LoVo (cell line): ENCODE measurements at places on chromosomes 2 and 18.
A peak's percentile ranks its signal among the peaks of the same experiment; 100 is the strongest.

GRCh38 chr2:124145982-124146381 lies 120.9 kb downstream of the CNTNAP5 start:
- no peak for DNase-seq

DNA sequence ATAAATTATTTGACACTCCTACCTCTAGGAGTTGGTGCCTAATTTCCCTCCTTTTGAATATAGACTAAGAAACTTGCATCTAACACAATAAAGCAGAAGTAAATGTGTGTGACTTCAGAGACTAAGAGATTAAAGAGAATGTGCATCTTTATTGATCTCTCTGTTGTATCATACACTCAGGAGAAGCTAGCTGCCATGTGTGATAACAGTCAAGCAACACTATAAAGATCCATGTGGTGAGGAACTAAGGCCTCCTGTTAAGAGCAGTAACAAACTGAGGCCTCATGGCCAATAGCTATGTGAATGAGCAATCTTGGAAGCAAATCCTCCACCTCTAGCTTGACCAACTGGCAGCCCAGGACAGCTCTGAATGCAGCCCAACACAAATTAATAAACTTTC lies 3.4 kb downstream of the FANCL start:
- no peak for DNase-seq

DNA sequence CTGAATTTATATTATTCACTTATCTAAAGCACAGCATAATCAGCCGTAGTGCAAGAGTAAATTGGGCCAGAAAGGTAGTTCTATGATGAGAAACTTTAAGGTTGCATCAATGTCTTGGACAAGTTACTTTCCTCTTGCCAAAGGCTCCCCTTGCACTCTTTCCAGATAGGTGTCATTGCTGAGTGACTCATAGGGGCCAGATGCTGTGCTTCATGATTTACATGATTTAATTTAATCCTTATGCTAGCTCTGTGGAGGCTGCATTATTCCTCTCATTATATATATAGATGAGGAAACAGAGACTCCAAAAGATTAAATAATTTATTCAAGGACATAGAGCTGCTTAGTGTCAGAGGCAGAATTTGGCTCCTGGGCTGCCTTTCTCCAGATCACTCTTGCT lies 5.0 kb downstream of the CFAP221 start:
- DNase-seq, result no peak

DNA sequence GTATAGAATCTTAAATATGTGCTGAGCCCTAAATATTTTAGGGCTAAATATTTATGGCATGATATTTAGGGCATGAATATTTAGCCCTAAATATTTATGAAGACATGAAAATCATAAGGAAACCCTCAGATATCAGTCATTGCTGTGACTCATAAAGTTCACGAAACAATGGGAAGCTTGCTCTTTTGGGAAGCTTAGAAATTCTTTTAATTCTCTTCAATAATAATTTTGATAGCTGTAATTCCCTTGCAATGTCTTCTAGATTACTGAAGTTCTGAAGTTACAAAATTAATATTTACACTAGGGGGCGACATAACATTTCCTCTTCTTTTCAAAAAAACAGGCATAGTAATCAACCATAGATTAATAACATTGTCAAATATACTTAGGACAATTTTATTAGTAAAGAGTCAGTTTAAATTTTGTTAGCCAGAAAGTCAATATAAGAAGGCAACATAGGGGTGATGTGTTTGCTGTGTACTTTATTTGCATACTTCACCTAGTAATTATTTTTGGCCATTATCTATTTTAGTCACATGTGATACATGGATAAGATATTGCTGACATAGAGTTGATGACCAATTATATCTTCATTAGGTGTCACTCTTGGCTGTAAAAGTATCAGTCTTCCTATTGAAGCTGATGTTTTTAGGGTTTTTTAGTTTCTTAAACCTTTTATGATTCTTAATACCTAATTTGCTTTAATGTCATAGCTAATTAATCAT lies 13.2 kb downstream of the ZNF804A start:
- peak; percentile 3 for DNase-seq

GRCh38 chr2:88765154-88765888 lies 73.8 kb downstream of the RPIA start:
- no peak for DNase-seq

- DNase-seq, result no peak
Observed at GRCh38 chr2:45750484-45750883, 99.0 kb downstream of the PRKCE start.

- no peak for DNase-seq
Observed at GRCh38 chr2:205678541-205679142, 3.7 kb upstream of the NRP2 start.

DNA sequence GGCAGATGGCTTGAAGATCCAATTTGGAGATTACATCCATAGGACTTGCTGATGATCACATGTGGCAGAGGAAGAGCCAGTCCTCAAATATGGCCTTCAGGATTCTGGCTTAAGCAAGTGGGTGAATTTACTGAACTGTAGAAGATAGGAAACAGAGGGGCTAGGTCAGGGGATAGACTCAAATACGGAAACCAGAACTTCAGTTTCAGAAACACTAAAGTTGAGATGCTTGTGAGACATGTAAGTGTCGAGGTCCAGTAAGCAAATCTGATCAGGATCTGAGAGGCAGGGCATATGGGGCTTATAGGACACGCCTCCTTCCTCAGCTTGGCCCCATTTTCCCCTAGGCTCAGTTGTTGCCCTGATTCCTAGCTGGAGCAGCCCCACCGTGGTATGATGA lies 107.7 kb downstream of the LBH start:
- DNase-seq, result no peak

DNA sequence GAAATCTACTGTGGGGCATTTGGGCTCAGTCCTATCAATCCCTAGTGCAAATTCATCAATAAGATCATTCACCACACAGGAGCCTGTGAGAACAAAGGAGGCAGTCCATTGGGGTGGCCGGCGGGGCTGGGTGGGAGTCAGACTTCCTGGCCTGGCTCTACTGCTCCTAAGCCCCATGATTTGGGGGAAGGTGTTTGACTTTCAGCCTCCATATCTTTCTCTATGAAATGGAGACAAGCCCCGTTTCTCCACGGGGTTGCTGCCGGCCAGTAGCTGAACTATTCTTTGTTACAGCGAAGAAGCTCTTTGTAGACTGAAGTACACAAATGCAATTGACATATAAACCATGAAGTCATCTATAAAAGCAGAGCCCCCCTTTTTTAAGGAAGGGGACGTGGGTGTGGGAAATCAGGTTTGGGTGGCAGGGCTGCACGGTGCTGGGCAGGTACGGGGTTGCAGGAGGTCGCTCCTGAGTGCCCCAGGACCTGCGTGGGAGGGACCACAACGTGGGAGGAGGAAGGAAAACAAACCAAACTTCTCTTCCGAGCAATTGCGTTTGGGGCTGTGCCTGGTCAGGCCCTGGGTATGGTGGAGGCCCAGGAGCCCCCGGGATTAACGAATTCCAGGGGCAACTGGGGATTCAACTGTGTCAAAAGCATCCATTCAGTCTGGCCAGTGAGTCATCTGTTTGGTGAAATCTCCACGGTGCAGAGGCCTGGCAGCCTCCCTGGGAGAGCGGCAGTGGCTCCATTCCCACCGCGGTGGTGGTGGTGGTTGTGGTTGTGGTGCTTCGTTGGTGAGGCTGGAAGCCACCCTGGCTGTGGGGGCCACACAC lies 18.2 kb downstream of the FBLN7 start:
- no peak for DNase-seq

GRCh38 chr2:100718065-100718629 lies 101.8 kb upstream of the NPAS2 start:
- DNase-seq, result no peak

DNA sequence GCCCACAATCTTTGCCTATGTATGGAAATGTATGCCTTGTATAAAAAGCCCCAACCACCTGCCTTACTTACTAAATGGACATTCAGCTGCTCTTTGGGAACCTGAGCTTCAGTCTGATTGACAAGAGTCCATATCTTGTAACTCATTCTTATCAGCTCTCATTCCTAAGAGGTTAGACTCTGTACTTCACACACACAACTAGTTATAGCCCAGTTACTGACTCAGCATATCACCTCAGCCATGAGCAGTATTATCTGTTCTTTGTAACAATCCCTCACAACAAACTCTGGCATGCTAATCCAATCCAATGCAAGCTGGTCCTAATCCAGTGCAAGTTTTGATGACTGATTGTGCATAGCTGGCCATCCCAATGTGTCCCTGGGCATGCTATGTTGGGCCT lies 250.6 kb downstream of the RIT2 start:
- no peak for DNase-seq

GRCh38 chr2:68177541-68177940 lies 19.9 kb downstream of the PNO1 start:
- no peak for DNase-seq

DNA sequence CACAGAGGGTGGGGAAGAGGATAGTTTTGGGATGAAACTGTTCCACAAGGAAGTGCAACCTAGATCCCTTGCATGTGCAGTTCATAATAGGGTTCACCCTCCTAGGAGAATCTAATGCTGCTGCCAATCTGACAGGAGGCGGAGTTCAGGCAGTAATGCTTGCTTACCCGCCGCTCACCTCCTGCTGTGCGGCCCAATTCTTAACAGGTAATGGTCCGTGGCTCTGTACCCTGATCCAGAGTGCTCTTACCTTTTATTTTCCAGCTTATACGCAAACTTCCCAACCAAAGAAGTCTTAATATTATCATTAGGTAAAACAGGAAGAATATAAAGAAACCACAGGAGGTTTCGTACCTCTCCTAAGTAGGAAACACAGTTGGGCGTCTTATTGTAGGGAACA lies 82.7 kb upstream of the CD302 start:
- no peak for DNase-seq

DNA sequence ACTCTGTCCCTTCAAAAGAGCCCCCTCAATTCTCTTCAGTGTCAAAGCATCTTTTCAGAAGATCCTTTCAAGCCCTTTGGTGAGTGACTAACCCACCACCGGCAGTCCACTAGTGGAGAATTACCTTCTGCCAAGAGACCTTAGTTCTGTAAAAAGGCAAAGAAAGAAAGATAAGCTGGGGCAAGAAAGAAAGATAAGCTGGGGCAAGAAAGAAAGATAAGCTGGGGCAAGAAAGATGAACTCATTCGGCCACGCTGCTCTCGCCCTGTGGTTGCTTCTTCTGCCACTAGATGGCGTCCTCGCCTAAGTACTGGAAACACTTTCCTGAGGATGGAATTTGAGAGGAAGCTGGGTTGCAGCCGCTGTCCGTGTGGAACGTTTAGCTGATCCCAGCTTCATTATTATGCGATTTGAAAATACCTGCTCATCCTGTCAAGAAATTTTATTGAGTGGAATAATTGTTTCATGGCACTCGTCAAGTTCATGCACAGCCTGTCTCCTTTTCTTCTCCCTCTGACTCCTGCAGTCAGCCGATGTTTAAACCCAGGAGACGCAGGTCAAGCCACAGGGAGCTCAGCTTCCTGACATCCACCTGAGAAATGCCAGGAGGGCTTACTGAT lies 17.3 kb upstream of the ANXA4 start:
- DNase-seq, result peak; percentile 82

DNA sequence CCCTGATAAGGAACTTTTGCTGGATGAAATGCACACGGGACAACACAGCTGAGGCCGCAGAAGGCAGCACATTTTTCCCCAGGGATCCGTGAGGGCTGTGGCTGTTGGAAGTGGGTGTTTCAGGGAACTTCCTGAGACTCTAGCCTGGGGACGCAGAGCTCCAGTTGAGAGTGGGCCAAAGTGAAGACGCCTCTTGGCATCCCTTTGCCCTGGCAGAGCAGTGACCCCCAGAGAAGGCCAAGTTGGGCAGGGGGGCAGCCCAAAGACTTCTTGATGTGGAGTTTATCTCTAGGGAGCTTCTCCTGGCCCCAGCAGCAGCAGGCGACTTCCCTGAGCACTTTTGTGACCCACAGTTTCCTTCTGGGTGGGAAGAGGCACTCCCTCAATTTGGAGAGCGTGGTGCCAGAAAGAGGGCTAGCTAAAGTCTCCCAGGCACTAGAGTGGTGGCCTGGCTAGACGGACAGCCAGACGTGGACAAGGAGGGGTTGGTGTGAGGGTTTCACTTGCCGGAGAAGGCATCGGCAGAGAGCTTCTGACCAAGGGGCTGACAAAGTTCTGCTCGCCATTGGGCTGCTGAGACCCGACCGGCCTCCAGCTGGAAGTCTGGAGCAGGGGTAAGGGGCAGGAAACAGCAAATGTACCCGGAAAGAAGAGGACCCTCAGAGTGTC lies 108.8 kb downstream of the ACKR3 start:
- no peak for DNase-seq

- no peak for DNase-seq
Observed at GRCh38 chr2:43430489-43430888, 165.3 kb downstream of the THADA start.

DNA sequence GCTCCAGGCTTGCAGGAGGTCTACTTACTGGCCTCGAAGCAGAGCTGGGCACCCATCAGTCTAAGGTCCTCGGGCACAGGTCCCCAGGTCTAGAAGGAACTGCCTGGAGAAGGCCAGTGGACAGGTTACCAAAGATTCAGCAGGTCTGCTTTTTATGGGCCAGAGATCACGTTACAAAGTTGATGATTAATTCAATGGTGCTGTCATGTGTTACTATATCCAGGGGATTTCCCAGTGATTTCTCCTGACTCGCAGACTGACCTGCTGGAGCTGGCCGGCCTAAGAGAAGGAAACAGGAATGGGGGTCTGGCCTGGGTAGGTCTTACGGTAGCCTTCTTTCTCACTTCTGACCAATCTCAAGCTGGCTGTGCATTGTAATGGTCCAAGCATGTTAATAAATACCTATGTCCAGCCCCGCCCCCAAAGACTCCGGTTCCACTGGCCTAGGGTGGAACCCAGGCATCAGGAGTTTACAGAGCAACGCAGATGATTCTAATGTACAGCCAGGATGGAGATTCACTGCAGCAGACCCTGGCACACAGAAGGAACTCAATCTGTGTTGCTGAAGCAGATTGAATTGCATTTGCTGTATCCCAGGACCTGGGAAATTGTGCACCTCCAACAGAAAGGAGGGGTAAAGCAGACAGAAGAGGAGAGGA lies at the start of gene NEURL3:
Gene NEURL3, minus strand, starts transcription at position 127 of the 659 bp plus-strand sequence. Its CDS starts 71 bp downstream, at position 56.
- peak; percentile 60 for DNase-seq

GRCh38 chr18:73895701-73896100 lies 251.9 kb downstream of the FBXO15 start:
- DNase-seq, result no peak

DNA sequence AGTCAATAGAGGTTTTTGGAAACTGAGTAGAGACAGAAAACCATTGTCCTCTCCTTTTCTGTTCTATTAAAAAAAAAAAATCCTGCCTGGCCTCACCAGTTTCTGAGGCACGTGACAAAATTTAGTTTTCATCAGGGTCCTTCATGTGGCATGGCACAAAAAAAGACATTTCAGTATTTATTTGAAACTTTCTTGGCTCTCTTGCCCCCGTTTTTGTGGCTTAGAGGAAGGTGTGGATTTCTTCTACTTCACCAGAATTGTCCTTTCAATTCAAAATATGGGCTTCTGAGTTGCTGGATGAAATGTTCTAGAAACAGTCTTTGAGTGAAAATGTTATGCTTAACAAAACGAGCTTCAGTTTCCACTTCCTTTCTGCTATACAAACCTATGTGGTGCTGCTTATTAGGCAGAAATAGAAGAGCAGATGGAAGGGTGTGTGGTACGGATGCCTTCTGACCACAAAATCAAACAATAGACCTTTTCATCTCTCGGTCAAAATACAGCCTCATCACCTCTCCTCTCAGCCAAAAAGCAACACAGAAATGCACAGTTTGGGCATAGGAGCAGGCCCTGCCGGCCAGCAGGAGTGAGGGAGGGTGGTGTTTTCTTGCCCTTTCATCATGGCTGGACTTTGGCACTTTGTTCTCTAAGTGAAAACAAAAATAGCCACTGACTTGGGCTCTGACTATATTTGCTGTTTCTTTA lies 89.2 kb downstream of the SH3RF3 start:
- peak; percentile 49 for DNase-seq

GRCh38 chr2:113282747-113283533 lies 4.2 kb upstream of the PAX8 start:
- DNase-seq, result peak; percentile 87
